Gastroesophageal sphincter (tissue), 4 donors: ENCODE measurements at places on chromosomes 2 and 18. TPM values are rescaled to one million over a fixed set of nuclear protein-coding genes. Genes with fewer than 3 reads are reported as not detected.

DNA sequence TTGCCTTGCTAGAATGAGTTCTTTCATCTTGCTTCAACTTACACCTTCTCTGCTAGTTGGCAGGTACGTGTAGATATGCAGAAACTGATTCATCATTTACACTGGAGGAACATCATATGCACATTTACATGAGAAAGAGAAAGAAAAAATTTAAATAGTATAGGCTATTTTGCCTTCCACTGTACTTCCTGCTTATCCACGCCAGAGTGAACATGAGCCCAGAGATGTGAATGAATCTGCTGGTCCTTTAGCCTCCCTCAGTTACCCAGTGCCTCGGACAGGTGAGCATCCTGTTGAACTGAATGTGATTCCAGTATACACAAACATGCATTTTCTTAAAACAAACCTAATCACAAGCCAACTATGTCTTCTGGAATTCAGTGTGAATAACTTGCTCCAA is 83.6 kb downstream of the SESTD1 start:
- ATAC-seq: no peak

Gene FBXO15
- total RNA-seq: not detected

Gene SPP2
- total RNA-seq: not detected

Gene NT5C1B
- total RNA-seq: not detected

Gene TUBA4A
- total RNA-seq: 89.3 TPM

Gene ACMSD
- not detected for total RNA-seq

GRCh38 chr2:176978921-176979320 is 233.7 kb upstream of the HNRNPA3 start:
- no peak for ATAC-seq

- no peak for ATAC-seq
These were observed 1.5 kb downstream of the MSH6 start for GRCh38 chr2:47784352-47784851.

Gene FEV
- not detected for total RNA-seq
